ENCODE measurements at places on chromosomes 6 and 20. TPM values are rescaled to one million over a fixed set of nuclear protein-coding genes. Genes with fewer than 3 reads are reported as not detected.
A peak's percentile ranks its signal among the peaks of the same experiment; 100 is the strongest.

- DNase-seq = no peak
These were observed 4.9 kb upstream of the ARFGAP1 start for GRCh38 chr20:63267691-63268090.

GRCh38 chr6:14974792-14975470 is 270.9 kb upstream of the JARID2 start:
- DNase-seq = no peak

DNA sequence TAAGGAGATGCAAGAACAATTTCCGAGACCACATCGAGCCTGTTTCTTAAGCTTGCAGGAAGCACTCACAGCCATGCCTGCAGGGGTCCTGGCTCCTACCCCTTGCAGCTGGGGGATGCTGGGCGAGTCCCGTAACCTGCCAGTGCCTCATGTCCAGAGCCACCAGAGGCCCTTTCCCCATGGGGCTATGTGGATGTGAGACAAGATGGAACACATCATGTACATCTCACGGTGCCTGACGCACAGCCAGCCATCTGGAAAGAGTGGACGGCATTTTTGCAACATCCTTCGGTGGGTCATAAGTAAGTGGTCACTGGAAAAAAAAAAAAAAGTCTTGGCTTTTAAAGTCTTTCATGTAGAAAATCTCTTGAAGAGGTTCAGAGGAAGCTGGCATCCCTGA is 72.8 kb downstream of the CDH4 start:
- DNase-seq = no peak

DNA sequence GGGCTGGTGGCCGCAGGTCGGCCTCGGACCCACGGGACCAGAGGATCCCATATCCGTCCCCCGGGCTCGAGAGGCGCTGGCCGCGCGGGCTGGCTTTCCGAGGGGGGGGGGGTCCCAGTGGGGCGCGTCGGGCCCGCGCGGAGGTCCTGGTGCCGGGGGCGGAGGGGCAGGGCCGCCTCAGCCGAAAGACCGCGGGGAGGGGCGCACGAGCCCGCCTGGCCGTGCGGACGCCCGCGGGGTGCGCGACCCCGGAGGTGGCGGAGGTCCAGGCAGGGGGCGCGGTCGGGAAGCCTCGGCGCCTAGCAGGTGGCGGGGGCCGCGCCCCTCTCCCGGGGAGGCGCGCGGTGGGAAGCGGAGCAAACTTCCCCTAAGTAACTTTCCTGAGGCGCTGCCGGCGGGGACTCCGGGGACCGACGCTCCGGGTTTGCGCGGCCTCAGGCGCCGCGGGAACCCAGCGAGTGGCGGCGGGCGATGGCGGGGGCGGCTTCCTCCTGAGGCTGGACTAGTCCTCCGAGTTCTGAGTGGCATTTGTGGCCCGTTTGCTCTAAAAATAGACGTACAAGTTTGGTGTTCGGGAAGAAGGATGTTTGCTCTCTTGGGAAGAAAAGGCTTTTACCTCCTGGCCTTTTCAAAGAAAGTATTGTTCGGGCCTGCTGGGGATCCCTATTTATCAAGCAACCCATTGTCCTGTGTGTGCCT is 26.5 kb upstream of the BTBD3 start:
- DNase-seq = peak; percentile 5

DNA sequence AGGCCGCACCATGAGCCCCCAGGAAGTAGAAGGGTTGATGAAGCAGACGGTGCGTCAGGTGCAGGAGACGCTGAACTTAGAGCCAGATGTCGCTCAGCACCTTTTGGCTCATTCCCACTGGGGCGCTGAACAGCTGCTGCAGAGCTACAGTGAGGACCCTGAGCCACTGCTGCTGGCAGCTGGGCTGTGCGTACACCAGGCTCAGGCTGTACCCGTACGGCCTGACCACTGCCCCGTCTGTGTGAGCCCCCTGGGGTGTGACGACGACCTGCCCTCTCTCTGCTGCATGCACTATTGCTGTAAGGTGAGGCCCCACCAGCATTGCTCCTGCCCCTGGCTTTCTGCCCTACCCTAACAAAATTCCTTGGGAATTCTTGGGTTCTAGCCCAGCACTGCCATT is 13.1 kb downstream of the DNPH1 start:
- no peak for DNase-seq

GRCh38 chr6:91715171-91715805 is 1128.4 kb upstream of the MAP3K7 start:
- no peak for DNase-seq

DNA sequence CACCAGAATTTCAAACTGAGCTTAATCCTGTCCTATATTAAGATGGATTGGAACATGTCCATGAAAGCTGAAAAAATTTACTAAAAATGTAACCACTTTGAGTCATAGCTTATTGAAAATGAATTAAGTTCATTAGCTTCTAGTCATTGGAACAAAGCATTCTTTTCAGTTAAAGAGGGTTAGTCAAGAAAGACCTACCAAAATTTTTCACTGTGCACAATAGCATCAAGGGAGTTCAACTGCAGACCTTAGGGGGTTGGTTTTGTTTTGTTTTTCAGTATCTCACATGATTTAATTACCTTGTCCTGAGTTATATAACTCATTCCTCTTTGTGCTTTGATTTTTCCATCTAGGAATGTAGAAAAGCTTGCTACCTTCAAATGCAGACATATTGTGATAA is 2.8 kb downstream of the SLC2A12 start:
- no peak for DNase-seq

- DNase-seq = no peak
These were observed 113.5 kb upstream of the GLP1R start for GRCh38 chr6:38935051-38935450.

- DNase-seq = no peak
These were observed 133.8 kb downstream of the LRRC1 start for GRCh38 chr6:53928641-53929040.

GRCh38 chr6:157281570-157281969 is 41.7 kb downstream of the TMEM242 start:
- DNase-seq = no peak

- DNase-seq = no peak
These were observed 154.0 kb downstream of the LAMP5 start for GRCh38 chr20:9668381-9668780.

GRCh38 chr20:9408422-9409300 is 105.7 kb upstream of the LAMP5 start:
- DNase-seq = no peak

- DNase-seq = no peak
These were observed 110.9 kb downstream of the TMEM170B start for GRCh38 chr6:11648436-11648775.

GRCh38 chr20:51135926-51136715 is 113.2 kb upstream of the KCNG1 start:
- DNase-seq = no peak

Gene NRN1
- 6.6 TPM for total RNA-seq

Gene CMTR1
- 18.2 TPM for total RNA-seq

Gene OXT
- total RNA-seq = 2.2 TPM

Gene F13A1
- total RNA-seq = 61.1 TPM

Gene RBM12
- total RNA-seq = 23.7 TPM

Gene PRPH2
- 3.0 TPM for total RNA-seq

Gene PARD6B
- 2.4 TPM for total RNA-seq

All from gastrocnemius medialis (tissue), 4 donors.